Fibroblast of mammary gland (primary cell): ENCODE measurements at places on chromosomes 6 and 20.

DNA sequence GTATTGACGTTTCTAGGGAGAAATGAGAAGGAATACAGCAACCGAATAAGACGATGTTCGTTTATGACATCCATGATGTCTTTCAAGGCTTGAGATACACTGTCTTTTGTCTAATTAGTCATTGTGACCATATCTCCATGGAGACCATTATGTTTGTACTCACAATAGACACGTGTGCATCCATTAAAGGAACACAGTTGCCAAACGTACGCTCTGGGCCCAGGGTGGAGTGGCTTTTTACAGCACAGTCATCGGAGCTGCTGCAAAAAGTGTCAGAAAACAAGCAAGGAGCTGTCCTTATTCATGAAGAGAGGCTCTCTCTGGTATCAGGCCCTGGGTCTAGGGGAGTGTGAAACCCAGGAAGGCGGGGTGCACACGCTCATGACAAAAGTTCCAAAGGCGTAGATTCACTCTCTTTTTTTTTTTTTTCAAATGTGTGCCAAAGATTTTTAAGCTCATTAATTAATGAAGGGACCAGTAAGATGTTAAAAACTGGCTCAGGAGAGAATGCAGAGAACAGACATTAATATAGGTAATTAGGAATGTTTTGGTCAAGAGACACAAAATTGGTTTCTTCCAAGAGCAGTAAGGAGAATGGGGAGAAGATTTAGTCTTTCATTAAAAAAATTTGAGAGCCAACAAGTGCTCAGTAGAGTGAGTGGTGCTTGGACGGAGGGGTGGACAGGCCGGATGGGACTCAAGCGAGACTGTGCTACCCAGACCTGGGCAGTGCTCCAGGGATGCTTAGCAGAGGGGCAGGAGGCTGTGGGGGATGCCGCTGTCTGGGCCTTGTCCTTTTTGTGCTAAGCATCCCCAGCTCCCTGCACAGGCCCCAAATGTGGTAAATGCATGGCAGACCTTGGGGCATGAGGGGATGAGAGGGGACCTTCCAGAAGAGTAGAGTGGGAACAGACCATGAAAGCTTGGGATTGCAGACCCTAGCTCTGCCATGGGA lies 34.9 kb upstream of the GTSF1L start:
- DNase-seq: peak; percentile 48

- no peak for DNase-seq
These were observed 100.2 kb downstream of the THBS2 start for GRCh38 chr6:169153401-169153800.

- DNase-seq: no peak
These were observed 53.1 kb upstream of the SNX9 start for GRCh38 chr6:157769776-157770426.

- DNase-seq: no peak
These were observed 88.1 kb downstream of the HDGFL1 start for GRCh38 chr6:22657352-22657980.

- DNase-seq: peak; percentile 18
These were observed 743 bp downstream of the CMTR1 start for GRCh38 chr6:37433657-37434271.

- DNase-seq: no peak
These were observed 65.0 kb upstream of the ASCC3 start for GRCh38 chr6:100946021-100946540.

- no peak for DNase-seq
These were observed 70.2 kb downstream of the KCNB1 start for GRCh38 chr20:49412254-49412653.

DNA sequence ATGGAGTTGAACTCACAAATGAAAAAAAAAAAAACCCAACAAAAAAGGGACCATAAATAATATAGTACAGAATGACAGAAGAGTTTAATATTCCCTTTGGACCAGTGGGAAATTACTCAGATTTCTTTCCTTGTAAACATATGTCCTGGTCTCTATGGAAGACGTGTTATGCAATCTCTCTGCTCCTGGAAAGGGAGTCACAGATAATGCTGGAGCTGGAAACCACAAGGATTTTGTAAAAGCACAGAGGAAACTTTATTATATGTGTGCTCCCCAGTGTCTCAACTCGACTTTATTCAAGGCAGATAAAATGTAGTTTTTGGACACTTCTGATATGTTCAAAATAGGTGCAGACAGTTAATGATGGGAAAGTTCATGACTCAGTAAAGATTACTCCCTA lies 88.1 kb upstream of the ZFP64 start:
- peak; percentile 66 for DNase-seq

DNA sequence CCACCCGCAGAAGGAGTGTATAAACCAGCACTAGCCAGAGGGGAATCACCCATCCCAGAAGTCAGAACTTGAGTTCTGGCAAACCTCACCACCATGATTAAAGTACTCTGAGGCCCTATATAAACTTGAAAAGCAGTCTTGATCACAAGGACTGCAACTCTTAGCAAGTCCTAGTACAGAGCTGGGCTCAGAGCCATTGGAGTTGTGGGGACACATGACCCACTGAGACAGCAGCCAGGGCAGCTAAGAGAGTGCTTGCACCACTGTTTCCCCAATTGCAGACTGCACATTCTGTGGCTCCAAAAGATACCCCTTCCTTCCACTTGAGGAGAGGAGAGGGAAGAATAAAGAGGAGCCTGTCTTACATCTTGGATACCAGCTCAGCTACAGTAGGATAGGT lies 4.7 kb upstream of the MCM9 start:
- no peak for DNase-seq

DNA sequence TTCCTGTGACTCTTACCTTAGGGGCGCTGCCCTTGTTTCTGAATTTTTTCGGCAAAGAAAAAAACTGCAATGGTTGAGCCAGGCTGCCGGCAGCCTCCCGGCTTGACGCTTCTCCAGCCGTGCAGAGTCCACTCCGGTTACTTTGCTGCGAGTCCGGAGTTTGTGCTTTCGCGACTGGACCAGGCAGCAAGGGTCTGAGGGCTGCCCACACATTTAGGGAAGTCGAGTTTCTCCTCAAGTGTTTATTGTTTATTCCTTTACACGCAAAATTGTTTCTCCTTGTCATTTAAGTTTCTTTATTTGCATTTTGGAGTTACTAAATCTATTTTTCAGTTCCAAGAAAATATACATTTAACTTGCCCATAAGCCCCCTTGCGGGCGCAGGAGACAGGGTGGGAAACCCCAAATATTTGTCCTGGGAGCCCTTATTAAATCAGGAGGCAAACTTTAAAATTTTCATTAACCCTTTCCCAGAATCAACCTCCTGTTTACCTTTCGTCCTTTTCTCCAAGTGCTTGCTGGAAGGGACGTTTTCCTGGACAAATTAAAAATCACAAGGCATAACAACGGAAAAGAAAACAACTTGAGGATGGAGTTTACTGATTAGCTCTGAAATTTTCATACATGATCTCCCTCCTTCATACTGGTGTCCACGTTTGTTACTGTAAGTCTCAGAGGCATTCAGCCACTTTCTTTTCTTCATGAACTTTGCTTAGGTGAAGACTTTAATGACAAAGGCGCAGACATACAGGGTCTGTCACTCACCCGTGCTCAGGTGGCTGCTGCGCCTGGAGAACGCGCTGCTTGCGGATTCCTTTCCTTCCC lies 1.7 kb upstream of the PDE10A start:
- no peak for DNase-seq

GRCh38 chr20:24987873-24988835 lies 4.4 kb downstream of the APMAP start:
- DNase-seq: no peak

- DNase-seq: peak; percentile 92
These were observed 4.4 kb upstream of the CST3 start for GRCh38 chr20:23641936-23642751.

DNA sequence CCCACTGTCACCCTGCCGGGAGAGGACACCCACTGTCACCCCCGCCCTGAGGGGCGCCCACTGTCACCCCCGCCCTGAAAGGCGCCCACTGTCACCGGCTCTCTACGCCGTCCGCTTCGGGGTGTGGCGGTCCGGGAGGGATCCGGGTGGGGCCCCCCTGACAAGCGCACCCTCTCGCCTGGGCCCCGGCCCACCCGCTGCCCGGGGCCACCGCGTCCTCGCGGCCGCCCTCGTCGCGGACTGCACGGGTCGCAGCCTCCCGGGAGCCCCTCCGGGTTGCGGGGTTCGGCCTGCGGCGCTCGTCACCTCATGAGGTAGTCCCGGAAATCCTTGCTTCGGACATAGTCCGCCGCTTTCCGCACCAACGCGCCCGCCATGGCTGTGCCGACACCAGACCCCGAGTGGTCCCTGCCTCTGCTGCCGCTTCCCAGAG lies 224 bp downstream of the MPC1 start:
- no peak for DNase-seq

GRCh38 chr6:170370416-170370815 lies 63.9 kb downstream of the FAM120B start:
- DNase-seq: no peak

- DNase-seq: peak; percentile 18
These were observed 126.5 kb upstream of the HDGFL1 start for GRCh38 chr6:22442826-22443225.

DNA sequence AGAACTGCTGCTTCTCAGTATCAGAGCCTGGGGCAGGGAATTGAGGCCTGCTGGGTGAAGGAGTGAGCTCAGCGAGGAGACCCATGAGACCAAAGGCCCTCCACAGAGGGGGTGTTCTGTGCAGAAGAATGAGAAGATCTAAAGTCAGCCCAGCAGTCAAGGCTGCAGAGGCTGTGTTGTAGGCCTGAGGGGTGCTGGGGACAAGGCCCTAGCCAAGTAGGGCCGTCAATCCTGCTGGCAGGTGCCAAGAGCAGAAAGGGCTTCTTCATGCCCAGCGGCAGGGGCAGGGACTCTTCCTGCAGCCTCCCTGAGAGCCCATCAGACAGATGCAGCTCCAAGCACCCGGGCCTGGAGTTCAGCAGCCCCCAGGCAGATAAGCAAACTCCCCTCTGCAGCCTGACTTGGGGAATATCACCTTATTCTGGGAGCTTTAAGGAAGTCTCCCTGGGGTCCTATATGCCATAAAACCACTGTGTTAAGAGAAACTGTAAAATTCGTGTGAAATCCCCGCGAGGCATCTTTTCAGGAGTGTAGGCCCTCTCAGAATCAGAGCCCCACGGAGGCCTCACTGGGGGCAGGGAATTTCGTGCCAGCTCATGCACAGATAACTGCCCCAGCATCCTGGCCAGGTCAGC lies 9.0 kb downstream of the CCDC167 start:
- DNase-seq: no peak
